ENCODE measurements at places on chromosomes 4 and X. TPM values are rescaled to one million over a fixed set of nuclear protein-coding genes. Genes with fewer than 3 reads are reported as not detected.

GRCh38 chr4:67332627-67333026 lies 212.7 kb downstream of the CENPC start:
- peak; percentile 1 for DNase-seq

DNA sequence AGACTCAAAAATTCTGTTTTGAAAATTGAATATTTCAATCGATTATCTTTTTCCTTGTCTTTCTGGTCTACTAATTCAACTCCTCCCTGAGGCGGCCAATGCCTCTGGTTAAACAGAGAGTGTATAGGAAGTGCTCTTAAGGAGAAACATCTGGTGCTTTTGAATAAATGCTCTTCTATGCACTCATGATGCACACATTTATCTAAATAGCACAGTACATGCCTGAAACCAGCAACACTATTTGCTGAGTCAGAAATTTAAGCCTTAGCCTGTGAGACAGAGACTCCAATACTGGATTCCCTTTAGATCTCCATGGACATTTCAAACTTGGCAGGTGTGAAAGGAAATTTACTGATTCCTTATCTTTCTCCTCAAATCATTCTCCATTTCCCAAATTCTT lies 118.6 kb downstream of the SLIT2 start:
- DNase-seq: no peak

DNA sequence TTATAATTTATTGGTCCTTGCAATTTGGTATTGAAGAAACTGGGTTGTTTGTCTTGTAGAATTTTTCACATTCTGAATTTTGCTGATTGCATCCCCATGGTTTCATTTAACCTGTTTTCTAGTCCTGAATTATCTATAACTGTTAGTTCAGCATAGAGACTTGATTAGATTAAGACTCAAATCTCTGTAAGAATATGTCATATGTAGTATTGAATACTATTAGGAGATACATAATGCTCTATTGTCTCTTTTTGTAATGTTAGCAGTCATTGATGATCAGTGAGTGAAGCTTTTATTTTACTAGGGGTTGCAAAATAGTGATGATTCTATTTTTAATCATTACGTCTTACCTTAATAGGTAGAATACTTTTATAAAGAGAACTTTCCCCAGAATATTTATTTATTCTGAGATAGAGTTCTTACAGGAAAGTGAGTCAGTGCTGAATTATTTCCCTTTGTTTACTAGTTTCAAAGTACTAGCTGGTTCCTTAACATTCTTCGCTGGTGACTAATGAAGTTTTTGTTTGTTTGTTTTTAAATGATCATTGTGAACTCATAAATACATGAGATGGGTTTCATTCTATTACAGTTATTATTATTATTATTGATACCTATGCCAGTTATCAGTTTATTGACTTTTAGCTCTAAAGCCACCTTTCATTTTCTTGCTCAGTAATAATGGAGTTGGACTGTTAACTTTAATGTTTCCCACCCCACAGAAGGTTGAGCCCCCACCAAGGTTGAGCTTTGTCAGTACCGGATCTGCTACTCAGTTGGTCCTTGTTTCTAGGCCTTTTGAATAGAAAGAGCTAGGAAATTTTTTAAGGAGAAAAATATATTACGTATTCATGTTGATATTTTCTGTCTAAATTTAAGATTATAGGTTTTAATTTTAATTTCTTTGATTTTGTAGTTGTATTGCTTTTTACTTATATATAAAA lies 102.3 kb downstream of the LARP1B start:
- no peak for DNase-seq

GRCh38 chr4:15149839-15150592 lies 147.7 kb downstream of the CPEB2 start:
- DNase-seq: peak; percentile 54

- DNase-seq: no peak
These were observed 320.1 kb downstream of the CFAP299 start for GRCh38 chr4:80655662-80656061.

GRCh38 chrX:7420717-7421116 lies 272.8 kb upstream of the PUDP start:
- no peak for DNase-seq

DNA sequence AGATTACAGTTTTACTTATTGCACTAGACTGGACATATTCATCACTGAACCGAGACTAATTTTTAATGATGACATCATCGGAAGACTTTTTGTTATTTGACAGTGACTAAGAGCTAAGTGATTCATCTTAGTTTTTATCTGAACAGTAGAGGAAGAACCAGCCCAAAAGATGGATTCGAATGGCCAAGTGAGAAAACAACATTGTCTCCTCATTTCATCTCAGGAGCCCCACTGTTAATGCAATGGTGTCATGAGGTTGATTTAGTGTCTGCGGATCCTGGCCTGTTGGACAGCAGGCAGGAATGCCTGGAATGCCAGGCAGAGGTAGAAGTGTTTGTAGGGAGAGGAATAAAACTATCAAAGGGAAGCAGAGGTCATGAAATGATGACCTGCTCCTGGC lies 37.8 kb upstream of the HPF1 start:
- DNase-seq: no peak

- no peak for DNase-seq
These were observed 28.6 kb upstream of the TAF9B start for GRCh38 chrX:78168065-78168464.

- DNase-seq: no peak
These were observed 16.2 kb downstream of the ADAM29 start for GRCh38 chr4:174934360-174934759.

DNA sequence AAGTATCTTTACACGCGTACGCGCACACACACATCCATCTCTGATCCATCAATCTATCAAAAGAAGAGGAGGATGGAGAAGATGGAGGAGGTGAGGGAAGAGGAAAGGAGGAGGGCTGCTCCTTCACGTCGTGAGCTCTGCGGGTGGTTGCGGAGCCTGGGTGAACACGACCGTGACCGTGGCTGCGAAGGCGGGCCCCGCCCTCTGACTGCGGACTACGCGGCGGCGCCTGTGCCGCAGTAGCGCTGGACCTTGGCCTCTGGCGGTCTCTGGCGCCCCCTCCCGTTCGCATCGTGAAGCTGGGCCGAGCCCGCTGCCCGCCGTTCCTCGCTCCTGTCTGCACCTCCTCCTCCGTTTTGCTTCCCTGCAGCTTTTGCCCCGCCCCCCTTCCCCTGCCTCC lies 37.7 kb upstream of the ARAF start:
- DNase-seq: peak; percentile 91

DNA sequence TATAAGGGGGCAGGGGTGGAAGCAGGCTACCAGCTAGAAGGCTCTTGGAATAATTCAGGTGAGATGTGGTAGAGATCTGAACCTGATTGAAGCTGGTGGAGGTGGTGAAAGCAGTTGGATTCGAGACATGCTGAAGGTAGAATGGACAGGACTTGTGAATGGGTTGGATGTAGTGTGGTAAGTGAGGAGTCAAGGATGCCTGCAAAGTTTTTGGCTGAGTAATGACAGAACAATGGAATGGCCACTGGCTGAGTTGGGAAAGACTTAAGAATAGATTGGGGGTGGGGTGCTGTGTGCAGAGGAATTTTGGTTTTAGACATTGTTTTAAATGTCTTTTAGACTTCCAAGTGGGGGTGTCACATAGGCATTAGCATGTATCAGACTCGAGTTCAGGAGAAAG lies 33.5 kb downstream of the HPF1 start:
- DNase-seq: no peak

DNA sequence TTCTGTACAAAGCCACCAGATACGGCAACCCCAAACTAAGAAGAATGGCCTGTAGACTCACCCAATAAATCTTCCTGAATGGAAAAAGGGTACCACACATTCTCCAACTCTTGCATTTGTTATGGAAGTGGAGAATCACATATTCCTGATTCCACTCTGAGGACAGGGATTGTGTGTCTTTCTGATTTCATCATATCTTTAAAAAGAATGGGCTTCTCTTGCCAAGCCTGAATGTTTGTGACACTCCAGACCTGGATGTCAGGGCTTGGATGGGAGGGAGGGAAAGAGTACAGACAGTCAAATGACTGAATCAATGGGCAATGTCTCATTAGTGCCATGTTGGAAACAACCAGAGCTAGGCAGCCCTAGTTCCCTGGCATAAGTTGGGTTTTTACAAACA lies 77.4 kb downstream of the PLAC1 start:
- no peak for DNase-seq

- no peak for DNase-seq
These were observed 185.8 kb downstream of the ANKRD50 start for GRCh38 chr4:124526769-124527168.

GRCh38 chr4:54687887-54688841 lies 30.4 kb downstream of the KIT start:
- no peak for DNase-seq

DNA sequence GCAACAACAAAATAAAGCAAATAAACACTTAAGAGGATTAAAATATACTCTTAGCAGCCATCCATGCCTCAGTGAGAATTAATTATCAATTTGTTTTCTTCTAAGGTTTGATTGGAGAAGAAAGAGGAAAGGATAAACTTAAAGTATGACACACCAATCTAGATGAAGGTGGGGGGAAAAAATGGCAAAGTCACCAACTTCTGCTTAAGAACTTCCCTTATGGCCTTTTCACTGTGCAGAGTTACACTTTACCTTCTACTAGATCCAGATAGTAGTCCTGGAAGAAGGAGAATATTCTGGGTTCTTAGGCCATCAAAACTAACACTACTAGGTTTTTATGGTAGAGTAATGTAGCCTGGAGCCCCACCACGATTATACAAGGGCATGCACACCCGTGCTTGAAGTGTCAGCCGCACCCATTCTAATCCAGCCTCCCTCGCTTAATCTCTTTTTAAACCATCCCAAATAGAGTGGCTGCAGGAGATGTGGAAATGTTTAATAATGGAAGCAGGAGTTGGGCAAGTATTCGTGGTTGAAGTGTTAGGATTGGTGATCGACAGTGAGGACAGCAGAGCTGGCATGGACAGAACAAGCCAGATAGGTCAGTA lies 14.1 kb downstream of the ENPEP start:
- DNase-seq: no peak

DNA sequence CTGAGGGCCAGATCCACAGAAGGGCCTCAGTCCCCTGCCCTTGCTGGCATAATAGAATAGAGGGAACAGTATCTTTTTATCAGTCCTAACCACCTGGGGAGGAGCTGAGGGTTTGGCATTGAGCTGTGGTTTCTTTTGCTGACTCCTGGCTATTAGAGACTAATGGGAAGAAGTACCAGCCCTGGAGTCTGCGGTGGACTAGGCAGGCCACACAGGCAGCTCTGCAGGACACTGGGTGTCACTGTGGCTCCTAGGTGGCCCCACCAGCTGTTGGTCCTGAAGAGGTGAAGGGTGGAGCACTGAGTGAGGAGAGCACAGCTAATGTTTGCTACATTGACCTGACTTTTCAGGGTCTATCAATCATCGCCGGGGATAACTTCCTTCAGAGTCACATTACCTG lies 52.8 kb upstream of the GPC4 start:
- DNase-seq: no peak

DNA sequence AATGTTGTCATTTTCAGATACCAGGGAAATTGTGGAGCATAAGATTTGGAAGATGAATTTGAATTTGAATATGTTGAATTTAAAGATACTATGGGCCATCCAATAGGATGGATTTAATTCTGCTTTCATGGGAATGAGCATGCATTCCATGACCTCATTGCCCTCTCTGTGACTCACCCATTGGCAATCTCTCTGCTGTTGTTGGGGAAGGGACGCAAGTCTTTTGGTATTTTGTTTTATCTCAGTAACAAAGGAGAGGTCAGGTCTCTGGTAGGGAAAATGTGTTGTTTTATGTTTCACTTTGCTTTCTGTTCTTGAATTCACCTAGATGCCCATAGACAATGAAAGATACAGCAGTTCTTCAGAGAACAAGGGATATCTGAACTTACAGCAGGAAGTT lies 42.1 kb upstream of the MAGEA4 start:
- no peak for DNase-seq

- DNase-seq: no peak
These were observed 41.9 kb upstream of the SOD3 start for GRCh38 chr4:24753519-24753918.

GRCh38 chr4:142940425-142941330 lies 94.6 kb upstream of the INPP4B start:
- DNase-seq: peak; percentile 62

- DNase-seq: no peak
These were observed 473.0 kb downstream of the SPRY1 start for GRCh38 chr4:123869286-123870215.

DNA sequence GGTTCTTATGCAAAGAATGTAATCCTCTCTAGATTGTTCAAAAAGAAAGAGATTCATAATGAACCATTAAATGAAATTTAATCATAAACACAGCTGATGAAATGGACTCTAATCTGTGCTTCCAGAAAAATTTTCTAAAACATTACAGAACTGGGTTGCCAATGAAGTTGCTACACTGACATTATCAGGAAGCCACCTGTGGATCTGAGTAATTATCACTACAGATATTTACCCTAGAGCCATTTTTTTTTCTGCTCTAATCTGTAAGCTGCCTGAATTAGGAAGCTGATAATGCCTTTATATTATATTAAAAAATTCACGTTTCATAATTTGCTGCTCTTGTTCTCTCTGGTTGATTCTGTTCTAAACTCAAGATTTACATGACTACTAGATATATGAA lies 380.1 kb downstream of the GRIA2 start:
- DNase-seq: no peak

- DNase-seq: no peak
These were observed 42.3 kb downstream of the TBC1D14 start for GRCh38 chr4:6951880-6952381.

DNA sequence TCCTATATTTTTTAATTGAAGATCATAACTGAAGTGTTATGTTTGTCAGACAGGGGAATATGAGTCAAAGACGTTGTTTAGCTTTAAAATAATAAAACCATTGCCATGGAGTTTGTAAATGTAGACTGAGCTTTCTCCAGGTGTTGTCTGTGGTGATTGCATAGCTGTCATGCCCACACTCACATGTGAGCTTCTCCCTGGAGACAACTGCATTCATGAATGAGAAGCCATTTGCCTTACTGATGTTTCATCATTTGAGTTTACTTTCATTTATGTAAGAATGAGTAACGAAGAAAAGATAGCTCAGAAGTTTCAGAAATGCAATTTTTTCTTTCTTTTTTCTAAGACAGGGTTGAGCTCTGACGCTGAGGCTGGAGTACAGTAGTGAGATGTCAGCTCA lies 339.1 kb downstream of the GALNTL6 start:
- no peak for DNase-seq

DNA sequence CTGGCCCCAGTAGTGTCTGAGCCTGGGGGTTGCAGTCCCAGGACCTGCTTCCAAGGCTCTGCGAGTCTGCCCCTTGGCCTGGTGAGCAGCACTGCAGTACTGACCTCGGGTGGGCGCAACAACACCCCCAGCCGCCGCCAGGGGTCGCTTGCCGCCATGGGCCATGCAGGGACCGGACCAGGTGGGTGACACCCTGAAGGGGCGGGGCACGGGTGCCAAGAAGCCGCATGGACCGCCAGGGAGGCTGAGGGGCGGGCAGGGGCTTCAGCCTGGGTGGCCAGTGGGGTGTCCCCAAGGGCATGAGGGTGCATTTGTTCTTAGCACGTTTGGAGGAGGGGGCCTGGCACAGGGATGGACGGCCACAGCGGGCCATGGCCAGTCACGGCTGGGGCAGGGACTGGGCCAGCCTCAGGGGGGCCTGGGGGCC lies 25.0 kb downstream of the TACC3 start:
- peak; percentile 96 for DNase-seq

- no peak for DNase-seq
These were observed 67.9 kb downstream of the KLHL8 start for GRCh38 chr4:87152310-87153041.

The GPC4 gene
- polyA plus RNA-seq: 0.16 TPM

The STBD1 gene
- 1.8 TPM for polyA plus RNA-seq

The UCHL1 gene
- 1,518 TPM for polyA plus RNA-seq

The SH3D19 gene
- polyA plus RNA-seq: 9.6 TPM

The TMEM31 gene
- polyA plus RNA-seq: 0.11 TPM

The TMSB15A gene
- 17.2 TPM for polyA plus RNA-seq

The SPOCK3 gene
- not detected for polyA plus RNA-seq

The SYTL5 gene
- 0.84 TPM for polyA plus RNA-seq

The NUDT11 gene
- 7.6 TPM for polyA plus RNA-seq

Data from SK-N-SH (cell line).